ENCODE measurements at places on chromosomes 6 and 20.

DNA sequence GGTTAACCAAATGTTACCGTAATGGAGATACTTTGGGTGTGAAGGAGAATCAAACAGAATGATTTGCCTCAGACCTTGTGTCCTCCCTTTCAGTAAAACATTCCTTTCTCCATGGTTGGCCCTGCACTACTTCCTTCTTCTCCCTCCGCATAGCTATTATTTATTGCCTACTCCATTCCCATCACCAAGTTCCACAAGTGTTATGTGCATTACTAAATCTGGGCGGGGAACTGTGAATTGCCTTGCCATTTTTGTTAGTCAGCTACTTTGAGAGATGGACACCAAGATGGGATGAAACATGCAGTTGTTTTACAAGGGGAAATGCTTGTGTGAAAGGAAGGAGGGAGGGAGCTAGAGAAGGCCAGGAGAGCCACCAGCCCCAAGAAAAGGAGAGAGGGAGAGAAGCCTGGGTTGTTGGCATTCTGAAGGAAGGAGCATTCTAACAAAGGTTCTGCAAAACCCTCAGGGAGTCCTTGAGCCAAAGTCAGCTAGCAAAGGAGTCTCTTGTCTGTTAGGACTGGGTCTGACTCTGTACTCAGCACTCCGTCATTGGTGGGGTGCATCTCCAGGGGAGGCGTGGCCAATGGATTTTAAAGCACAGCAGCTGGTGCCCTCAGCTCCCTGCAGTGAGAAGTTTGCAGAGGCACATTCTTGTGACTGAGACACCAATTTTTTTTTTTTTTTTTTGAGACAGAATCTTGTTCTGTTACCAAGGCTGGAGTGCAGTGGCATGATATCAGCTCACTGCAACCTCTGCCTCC lies 83.6 kb upstream of the CHD6 start:
- no peak for DNase-seq

DNA sequence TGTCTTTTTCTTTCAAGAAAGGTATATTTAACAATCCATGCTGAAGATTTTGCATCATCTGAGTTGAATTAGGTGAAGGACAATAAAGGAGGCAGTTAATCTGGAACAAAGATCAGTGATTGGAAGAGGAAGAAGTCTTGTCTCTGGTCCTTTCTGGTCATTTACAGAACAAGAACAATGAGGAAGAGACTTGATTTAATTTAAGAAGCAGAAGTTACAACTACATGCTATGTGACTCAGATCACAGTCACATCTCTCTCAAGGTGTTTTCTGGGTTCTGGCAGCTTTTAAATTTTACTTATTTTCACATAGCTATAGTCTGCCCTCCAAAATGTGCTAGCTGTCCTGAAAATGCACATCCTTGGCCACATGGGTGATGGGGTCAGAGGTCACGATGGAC lies 53.5 kb upstream of the DEK start:
- no peak for DNase-seq

- DNase-seq = no peak
These were observed 5.2 kb upstream of the SLC22A7 start for GRCh38 chr6:43292763-43293318.

GRCh38 chr6:21132856-21133838 lies 460.4 kb upstream of the SOX4 start:
- DNase-seq = no peak

GRCh38 chr6:38722038-38722437 lies 6.9 kb downstream of the DNAH8 start:
- no peak for DNase-seq

GRCh38 chr20:53129563-53129962 lies 157.4 kb downstream of the TSHZ2 start:
- no peak for DNase-seq

DNA sequence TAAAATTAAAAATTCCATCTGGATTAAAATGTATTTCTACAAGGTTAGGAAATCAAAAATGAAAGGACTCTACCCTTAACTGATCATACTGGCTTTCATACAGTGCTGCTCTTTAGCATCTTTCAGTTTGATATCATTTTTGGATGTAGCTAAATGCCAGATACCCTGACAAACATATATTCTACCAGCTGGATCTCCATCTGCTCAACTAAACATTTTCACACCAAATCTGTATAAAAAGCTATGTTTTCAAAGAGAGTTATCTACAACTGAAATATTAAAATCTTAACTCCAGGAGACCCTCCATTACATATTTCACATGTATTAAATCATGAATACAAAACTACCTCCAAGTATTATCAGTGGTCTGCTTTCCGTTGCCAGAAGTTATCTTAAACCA lies 95.7 kb downstream of the EPHA7 start:
- no peak for DNase-seq

DNA sequence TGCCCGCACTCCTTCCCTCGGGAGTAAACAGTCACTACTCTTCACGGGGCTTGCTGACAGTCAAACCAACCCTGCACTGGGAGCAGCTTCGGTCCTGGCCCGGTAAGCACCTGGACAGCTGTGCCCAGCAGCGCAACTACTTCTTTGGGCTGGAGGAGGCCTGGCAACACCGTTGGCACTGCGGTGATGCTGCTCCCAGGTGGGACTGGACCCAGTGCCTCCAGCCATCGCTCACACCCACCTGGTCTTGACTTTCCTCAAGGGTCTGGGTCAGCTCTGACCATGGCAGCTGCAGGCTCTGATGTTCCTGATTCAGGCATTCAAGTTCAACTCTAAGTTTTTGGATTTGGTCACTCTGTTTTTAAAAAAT lies 53.8 kb downstream of the GINS1 start:
- no peak for DNase-seq

DNA sequence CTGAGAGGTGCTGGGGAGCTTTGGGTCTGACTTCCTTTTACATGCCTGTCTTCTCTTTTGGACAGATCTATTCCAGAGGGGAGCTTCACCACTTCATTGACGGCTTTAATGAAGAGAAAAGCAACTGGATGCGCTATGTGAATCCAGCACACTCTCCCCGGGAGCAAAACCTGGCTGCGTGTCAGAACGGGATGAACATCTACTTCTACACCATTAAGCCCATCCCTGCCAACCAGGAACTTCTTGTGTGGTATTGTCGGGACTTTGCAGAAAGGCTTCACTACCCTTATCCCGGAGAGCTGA lies 13.1 kb downstream of the PRDM1 start:
- no peak for DNase-seq

- no peak for DNase-seq
These were observed 34.4 kb downstream of the ADGRG6 start for GRCh38 chr6:142336183-142336582.

DNA sequence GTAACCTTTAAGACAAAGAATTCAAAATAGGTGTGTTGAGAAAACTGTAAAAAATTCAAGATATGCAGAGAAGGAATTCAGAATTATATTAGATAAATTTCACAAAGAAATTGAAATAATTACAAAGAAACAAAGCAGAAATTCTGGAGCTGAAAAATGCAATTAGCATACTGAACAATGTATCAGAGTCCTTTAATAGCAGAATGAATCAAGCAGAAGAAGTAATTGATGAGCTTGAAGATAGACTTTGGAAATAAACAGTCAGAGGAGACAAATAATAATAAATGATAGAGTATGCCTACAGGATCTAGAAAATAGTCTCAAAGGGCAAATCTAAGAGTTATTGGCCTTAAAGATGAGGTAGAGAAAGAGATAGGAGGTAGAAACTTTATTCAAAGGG lies 131.7 kb downstream of the COL21A1 start:
- DNase-seq = no peak

GRCh38 chr20:42484790-42485375 lies 704.8 kb downstream of the PTPRT start:
- no peak for DNase-seq

DNA sequence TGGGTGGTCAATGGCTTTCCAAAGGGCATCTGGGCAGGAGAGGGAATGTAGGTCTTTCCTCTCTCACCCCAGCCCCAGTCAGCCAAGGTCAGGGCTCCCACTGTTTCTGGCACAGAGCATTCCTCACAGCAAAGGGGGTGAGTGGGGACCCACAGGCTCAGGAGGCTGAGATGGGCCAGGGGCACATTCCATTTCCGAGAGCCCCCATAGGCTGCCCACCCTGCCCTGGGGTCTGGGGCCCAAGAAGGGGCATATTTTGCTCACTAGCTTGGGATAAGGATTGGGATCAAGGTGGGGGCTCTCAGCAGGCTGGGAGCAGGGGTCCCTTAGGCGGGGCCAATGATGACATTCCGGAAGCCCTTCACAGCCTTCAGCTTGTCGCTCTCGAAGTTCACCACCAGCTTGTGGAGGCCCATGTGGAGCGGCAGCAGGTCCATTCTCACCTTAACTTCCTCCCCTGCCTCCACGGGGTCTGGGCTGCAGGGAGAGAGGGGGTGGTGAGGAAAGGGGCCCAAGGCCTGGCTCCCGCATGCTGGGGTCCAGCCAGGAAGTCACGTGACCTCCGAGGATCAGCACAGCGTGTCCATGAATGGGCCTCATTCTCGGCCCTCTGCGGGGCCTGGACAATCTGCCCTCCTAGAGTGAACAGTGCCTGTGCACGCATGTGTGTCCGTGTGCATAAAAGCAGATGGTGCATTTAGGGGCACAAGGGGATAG lies 35.0 kb downstream of the TGM2 start:
- no peak for DNase-seq

GRCh38 chr6:91141346-91141745 lies 554.5 kb upstream of the MAP3K7 start:
- DNase-seq = no peak

DNA sequence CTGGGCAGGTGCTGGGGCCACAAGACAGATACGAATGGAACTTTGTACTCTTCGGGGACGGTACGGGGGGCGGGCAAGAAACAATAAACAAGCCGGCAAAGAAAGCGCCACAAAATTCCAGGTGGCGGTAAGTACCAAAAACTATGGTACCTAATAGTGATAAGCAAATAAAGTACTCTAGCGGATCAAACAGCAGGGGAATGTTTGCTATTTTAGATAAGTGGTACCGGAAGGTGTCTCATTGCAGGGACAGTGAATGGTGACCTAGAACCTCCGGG lies 15.1 kb upstream of the RIPK1 start:
- DNase-seq = no peak

DNA sequence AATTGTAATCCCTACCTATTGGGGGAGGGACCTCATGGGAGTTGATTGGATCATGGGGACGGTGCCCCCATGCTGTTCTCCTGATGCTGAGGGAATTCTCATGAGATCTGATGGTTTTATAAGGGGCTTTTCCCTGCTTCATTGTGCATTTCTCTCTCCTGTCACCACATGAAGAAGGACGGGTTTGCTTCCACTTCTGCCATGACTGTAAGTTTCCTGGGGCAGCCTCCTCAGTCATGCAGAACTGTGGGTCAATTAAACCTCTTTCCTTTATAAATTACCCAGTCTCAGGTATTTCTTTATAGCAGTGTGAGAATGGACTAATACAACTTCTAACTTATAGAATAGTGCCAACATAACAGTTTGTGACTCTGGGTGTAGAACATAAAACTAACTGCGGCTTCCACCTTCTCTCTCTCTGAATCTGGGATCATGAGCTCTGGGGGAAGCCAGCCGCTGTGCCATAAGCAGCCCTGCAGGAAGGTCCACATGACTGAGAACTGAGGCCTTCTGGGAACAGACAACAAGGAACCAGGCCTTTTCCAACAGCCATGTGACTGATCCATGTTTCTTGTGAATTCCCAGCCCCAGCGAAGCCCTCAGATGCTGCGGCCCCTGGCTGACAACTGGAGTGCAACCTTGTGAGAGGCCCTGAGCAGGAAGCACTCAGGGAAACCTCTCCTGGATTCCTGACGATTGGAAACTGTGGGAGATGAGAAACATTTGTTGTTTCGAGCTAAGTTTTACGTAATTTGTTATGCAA lies 3.4 kb upstream of the HLA-A start:
- DNase-seq = no peak

GRCh38 chr6:36226438-36227047 lies 30.0 kb downstream of the BRPF3 start:
- no peak for DNase-seq

DNA sequence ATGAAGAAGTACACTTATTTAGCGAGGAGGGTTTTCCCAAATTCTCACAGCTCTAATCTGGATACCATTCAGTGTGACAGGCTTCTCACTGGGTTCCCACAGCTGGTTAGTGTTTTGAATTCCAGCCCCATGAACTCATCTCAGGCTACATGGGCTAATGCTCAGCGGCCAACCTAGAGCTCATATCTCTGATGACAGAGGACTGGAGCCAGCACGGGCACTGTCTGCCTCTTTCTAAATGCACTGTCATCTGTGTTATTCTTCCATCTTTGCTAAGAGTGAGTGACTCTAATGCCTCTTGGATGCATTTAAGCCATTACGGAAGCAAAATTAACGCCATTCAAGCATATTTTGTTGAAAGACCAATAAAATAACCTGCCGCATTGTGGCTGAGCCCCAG lies 308.9 kb upstream of the JAG1 start:
- no peak for DNase-seq

DNA sequence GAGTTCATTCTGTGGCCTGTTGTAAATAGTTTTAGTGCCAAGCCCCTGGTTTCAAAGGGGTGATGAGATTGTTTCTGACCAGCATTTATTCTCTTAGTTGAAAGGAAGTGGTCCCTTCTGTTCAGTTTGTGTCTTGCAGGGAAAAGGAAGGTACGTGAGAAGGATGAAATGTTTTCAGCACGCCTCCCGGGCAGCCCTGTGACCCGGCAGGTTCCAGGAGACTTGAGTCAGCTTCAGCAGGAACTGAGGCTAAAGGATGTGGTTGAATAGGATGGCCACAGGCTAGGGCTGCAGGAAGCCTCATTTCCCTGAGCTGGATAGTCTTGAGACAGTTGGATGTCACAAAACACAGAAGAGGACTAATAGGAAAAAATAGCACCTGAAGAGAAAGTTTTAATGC lies 132.4 kb upstream of the SYNDIG1 start:
- no peak for DNase-seq

GRCh38 chr6:38001386-38001785 lies 181.9 kb downstream of the ZFAND3 start:
- DNase-seq = no peak

All from effector memory CD4-positive, alpha-beta T cell (primary cell).